IMR-90 (cell line): ENCODE measurements at places on chromosomes 5 and 9.

- DNase-seq = no peak
Observed at GRCh38 chr9:27432308-27432707, 91.8 kb upstream of the IFNK start.

GRCh38 chr5:127031863-127032232 is 1.5 kb upstream of the MARCHF3 start:
- DNase-seq = no peak

DNA sequence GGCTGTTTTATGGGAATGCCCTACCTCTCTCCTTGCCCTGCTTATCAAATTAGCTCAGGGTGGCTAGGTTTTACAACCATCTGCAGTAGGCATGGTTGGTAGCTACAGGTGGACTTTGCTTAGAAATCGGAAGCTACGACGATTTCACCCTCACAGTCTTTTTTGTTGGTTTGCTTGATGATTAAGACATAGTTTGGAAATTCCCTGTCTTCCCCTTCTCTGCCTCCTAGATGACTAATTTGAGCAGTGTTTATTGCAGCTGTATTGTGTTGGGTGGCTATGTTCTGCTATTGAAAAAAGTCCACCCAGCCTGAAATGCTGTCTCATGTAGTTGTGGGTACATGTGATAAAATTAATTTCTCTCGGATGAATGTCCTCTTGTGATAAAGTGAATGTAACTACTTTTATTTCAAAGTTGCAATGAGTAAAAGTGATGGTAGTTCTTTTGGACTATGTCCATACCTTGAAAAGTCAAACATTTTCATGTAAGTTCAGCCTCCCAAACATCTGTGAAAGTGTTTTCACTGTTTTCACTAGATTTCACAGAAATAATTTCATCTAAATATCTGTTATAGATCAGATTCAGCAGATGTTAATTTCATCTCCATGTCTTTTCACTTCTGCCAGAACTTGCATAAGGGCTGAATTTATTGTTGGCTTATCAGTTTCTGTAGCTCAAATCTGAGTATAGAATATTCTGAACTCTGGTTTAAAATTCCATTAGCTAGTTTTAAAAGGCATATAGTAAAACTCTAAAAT is 37.3 kb upstream of the FYB1 start:
- DNase-seq = peak; percentile 89

- DNase-seq = no peak
Observed at GRCh38 chr9:11257992-11258391, 645.2 kb upstream of the PTPRD start.

- no peak for DNase-seq
Observed at GRCh38 chr9:125948887-125949596, 201.9 kb downstream of the PBX3 start.
